ENCODE measurements at places on chromosomes 12 and 14. TPM values are rescaled to one million over a fixed set of nuclear protein-coding genes. Genes with fewer than 3 reads are reported as not detected.

The JKAMP gene
- 66.8 TPM for total RNA-seq

The KCNK10 gene
- total RNA-seq = 1.0 TPM

The FERMT2 gene
- total RNA-seq = 108 TPM

DNA sequence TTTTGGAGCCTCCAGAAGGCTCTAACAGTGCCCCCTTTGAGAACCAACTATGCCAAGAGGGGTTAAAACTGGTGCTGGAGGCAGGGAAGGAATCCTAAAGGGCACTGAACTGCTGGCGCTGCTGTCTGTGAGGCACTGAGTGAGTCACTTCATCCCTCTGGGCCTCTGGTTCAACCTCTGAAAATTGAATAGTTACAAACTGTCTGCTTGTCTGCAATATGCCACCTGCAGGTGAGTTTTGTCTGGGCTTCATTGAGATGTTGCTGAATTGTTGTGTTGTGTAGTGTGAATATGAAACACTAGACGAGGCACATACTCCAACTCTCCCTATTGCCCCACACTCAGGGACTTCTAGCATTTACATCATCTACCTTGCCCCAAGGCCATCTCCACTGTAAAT is 68.0 kb downstream of the GRIN2B start:
- DNase-seq = no peak

DNA sequence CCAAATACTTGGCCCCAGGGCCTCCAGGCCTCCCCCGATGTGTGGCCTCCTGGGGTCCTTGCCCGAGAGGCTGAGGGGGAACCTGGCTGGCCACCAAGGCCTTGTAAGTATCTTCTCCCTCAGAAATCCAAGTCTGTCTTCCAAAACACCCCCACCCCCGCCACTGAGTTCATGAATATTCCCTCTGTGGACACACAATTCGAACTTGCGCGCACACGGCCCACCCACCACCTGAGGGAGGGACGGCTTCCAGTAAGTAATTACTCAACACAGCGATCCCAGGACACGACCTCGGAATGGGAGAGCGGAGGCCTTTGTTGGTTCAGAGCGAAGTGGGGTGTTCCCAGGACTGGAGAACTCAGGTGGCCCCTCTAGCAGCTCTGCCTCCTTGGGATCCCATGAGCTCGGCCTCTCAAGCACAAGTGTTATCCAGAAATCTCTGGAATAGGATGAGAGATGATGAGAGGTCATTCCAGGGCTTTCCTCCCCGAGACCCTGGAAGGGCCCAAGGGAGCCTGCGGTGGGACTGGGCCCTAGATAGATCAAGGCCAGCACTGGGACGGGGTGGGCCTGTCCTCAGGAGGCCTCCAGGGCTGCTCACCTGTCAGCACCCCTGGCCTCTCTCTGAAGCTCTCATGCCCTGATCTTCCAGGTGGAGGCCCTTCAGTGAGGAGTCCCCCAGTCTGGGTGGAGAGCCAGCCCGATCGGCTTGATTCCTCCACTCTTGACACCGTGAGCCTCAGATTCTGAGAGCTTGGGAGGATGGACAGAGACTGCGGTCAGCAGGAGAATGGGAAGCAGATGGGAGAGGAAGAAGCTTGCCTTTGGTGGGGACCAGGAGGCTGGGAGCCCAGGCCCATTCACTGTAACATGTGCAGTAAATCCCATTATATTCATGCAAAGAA is 219.0 kb upstream of the RTL1 start:
- no peak for DNase-seq

- no peak for DNase-seq
Observed at GRCh38 chr12:126776026-126776655, 1490.8 kb upstream of the TMEM132C start.

DNA sequence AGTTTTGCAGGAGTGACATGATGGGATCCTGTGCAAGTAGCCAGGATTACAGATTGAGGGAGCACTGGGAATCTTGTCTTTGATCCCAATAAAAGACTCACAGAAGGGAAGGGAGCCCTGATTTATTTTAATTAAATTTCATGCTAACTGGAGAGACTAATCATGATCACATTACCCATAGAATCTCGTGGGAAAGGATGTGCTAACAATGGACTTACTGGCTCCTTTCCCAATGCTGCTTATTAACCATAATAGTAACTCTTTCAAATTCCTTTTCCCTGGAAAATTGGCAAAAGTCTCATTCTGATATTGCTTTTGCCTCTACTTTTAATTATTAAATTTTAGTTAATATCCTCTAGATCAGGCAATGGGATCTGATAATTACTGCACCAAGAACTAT is 174.8 kb upstream of the AVPR1A start:
- DNase-seq = no peak

Data from GM23338 (cell line).